ENCODE measurements at places on chromosomes 11 and 22.
A peak's percentile ranks its signal among the peaks of the same experiment; 100 is the strongest.

- DNase-seq, result no peak
These were observed 39.8 kb downstream of the LRRC32 start for GRCh38 chr11:76630600-76631281.

GRCh38 chr11:122139595-122139866, 23.5 kb upstream of the BLID start:
- no peak for DNase-seq

DNA sequence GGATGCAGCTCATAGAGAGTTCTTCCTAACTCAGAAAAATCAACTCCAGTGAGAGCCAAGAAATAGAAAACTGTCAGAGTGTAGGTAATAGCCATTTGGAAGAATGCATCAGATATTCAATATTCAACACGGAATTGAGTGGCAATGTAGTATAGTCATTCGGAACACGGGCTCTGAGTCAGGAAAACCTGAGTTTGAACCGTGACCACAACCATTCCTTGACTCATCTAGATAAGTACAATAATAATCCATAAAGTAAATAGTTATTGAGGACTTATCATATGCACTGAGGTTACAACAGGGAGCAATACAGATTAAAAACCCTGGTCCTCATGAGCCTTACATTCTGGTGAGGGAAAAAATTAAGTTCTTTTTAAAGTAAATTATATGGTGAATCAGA, 62.6 kb upstream of the PHF21A start:
- DNase-seq, result no peak

DNA sequence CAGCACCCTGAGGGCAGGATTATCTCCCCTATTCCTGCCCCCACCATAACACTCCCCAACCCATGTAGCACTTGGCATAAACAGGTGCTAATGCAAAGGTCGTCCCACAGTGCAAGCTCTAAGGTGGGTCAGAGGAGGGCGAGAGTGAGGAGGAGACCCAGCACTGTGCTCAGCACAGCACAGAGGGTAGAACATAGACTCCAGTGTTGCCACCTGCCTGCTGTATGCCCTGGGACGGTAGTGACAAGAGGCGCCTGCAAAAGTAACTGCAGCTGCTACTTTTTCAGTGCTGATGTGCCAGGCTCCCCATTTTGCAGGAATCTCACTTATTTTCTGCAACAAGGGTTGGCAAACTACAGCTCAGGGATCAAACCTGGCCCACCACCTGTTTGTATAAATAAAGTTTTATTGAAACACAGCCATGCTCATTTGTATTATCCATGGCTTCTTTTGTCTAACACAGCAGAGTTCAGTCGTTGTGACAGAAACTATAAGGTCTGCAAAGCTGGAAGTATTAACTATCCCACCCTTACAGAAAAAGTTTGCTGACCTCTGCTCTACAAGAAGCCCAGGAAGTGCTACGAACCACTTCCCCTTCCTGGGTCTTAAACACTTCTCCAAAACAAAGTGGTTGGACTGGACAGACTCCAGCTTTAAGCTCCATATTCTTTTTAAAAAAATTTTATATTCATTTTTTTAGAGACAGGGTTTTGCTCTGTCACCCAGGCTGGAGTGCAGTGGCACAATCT, 16.9 kb upstream of the CDC42BPG start:
- DNase-seq, result peak; percentile 79

- DNase-seq, result no peak
These were observed 529 bp upstream of the SULT4A1 start for GRCh38 chr22:43862882-43863202.

DNA sequence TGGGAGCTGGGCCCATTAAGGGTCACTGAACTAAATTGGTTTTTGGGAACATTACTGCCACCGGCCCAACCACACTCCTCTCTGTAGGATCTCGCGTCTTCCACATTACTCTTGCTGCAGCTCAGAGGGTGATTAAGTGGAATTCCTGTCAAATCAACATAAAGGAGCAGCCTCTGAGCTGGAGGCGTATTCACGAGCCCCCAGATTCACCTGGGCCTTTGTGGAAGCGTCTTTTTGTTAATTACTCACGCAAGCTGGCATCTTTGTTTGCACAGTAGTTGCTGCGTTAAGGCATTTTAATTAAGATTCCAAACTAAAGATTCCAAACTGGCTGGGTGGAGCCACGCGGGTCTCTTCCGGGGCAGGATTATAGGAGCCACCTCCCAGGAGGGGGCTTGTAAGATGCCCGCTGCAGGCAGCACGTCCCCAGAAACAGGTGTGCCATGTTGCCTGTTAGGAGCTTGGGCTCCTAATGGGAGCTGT, 21.5 kb upstream of the RFPL3 start:
- no peak for DNase-seq

GRCh38 chr22:35409783-35410662, 10.1 kb downstream of the MCM5 start:
- DNase-seq, result peak; percentile 84

GRCh38 chr11:3200388-3201111, 18.1 kb downstream of the MRGPRG start:
- DNase-seq, result no peak

GRCh38 chr11:31921081-31921480, 110.0 kb upstream of the PAX6 start:
- DNase-seq, result no peak

GRCh38 chr11:45897556-45897955, 9.5 kb downstream of the FREY1 start:
- no peak for DNase-seq

DNA sequence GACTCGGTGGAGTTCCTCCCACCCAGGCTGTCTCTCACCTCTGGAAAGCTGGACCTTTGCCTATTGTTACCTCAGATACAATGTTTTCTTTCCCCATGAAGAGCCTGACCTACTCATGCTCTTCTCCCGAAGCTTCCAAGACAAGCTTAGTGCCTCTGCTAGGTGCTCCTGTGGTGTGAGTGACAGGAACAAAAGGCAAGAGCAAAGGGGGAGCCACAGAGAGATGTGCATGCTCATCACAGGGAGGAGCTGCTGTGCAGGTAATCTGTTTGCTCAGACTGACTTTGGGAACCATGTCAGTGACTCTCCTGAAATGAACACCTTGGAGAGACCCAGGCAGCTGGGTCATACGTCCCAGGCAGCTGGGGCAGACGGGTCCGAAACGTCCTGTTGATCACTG, 53.6 kb upstream of the VSTM5 start:
- no peak for DNase-seq

GRCh38 chr11:77515483-77515882, 41.6 kb upstream of the PAK1 start:
- no peak for DNase-seq

GRCh38 chr22:42313804-42314581, 43.5 kb upstream of the TCF20 start:
- peak; percentile 73 for DNase-seq

DNA sequence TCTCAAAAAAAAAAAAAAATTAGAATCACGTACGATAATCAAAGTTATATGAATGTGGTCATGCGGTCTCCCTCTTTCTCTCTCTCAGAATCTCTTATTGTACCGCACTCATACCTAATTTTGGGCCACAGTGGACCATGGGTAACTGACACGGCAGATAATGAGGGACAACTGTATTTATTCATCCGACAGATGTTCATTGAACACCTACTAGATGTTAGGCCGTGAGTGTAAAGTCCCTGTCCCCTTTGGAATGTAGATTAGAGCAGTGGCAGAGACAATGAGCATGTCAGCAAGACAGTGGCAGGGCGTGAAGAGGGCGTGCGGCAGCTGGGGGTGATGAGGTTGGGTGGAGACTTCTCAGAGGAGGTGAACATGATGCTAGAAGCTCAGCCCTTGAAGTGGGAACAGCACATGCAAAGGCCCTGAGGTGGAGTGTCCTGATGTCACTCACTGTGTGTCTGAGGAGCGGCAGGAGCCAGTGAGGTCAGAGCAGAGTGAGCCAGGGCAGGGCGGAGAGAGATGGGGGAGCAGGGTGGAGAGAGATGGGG, 25.1 kb downstream of the CACNA1I start:
- DNase-seq, result no peak

DNA sequence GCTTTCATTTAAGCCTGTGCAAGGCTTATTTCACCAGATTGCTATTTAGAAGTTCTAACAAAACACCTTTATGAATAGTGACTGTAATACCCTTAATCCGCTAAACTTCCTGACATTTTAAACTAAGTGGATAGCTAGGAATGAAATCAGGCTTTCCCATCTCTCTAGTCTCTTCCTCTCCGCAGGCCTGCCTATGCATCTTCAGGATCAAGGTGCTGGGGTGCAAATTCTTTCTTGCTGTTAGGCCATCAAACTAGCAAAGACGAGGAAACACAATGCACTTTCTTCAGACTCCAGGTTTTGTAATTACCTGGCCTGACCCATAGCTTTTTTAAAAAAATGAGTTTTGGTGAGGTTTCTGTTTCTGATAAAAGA, 149.4 kb downstream of the DBX1 start:
- DNase-seq, result no peak

- no peak for DNase-seq
These were observed 8.3 kb downstream of the PLXNB2 start for GRCh38 chr22:50298937-50299784.

GRCh38 chr11:68343761-68344256, 31.4 kb downstream of the LRP5 start:
- no peak for DNase-seq

DNA sequence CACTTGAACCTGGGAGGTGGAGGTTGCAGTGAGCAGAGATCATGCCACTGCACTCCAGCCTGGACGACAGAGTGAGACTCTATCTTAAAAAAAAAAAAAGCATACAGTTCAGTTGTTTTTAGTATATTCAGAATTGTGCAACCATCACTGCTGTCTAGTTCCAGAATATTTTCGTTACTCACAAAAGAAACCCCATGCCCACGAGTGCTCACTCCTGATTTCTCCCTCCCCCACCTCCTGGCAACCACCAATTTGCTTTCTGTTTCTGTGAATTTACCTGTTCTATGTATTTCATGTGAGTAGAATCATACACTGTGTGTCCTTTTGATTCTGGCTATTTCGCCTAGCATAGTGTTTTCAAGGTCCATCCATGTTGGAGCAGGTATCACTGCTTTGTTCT, 24.8 kb downstream of the PTPRJ start:
- no peak for DNase-seq

GRCh38 chr11:57379732-57380131, 1.2 kb downstream of the PRG3 start:
- DNase-seq, result no peak

DNA sequence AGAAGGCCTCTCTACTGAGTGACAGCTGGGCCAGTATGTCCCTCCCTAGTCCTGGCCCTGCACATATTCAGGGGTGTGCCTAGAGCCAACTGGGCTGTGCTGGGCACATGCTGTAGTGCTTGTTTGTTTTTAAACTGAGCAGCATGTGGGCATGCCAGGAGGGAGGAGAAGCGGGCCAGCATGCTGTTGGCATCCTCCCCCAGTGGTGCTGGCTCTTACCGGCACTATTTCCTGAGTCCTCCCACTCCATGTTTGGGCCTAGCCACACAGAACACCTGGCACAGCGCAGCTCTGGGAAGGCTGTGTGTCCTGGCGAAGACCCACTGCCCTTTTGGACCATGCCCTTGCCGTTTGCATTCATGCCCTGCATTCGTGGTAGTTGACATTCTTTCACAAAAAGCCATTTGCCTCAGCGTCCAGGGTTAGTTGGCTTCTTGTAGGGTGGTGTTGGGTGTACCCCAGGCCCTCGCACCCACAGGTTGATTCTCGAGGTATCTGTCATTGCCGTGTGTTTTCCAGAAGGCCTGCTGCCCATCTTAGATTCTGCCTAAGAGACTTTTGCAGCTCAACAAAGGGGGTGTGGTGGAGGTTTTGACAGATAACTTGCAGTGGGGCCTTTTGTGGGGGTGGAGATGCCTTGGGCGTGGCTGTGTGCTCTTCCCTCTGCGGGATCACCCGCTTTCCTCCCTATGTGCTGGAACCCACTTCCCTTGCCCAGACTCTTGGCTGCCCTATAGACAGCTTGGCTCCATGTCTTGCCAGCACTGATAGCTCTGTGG, 13.6 kb downstream of the DGCR8 start:
- no peak for DNase-seq

- no peak for DNase-seq
These were observed 23.0 kb downstream of the CD5 start for GRCh38 chr11:61125310-61125684.

- DNase-seq, result peak; percentile 56
These were observed 6.1 kb downstream of the MPEG1 start for GRCh38 chr11:59206635-59207034.

DNA sequence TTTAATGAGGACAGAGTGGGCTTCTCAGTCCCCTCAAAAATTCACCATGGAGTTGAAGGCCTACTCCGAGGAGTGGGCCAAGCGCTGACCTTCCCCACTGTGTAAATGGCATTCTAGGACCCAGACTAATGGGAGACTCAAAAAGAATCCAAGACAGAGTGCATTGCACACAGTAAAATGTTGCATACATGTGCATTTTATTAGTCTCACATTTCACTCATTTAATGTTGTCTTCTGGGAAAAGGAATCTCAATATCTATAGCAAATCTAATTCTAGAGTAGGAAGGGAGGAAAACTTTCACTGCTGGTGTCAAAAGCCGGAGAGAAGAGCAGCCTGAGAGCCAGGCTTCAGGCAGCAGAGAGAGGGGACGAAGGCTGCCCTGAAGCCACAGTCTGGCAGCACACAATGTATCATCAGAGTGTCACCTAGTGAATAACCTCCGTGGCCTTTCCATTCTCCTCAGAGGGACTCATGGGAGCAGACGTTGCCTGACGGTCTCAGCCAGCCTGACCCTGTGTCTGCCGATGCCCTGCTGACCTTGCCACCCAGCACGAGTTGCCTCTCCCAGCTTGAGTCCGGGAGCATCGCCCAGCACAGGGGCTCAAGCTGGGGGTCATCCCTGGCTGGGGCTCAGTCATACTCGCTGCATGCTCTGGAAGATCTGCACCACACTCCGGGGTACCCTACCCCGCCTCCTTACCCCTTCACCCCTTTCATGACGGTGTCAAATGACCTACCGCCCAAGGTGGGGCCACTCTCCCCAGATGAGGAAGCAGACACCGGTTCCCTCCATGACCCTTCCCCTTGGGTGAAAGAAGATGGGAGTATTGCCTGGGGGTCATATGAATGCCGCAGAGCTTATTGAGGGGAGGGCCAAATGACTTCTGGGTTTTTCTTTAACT, 12.9 kb upstream of the POU2AF3 start:
- no peak for DNase-seq

GRCh38 chr11:128800871-128801417, 66.2 kb downstream of the KCNJ1 start:
- DNase-seq, result no peak

DNA sequence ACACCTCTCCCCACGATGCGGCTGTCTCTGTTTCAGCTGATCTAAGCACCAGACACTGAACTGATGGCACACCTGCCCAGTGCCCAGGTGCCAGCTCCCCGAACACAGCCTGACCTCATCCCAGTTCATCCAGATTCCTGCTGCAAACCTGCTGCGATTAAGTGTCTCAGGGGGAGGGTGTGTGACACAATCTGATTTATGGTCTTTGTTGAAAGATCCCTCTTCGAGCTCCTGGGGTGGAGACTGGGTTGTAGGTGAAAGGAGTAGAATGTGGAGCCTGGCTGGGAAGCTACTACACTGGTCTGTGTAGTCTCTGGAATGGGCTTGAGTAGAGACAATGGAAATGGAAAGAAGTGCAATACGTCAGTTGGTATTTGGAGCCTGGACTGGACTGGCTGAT, 390.3 kb downstream of the SHANK2 start:
- DNase-seq, result no peak
